Esophagus mucosa (tissue), 1 donor: ENCODE measurements at places on chromosomes 2 and 18.

DNA sequence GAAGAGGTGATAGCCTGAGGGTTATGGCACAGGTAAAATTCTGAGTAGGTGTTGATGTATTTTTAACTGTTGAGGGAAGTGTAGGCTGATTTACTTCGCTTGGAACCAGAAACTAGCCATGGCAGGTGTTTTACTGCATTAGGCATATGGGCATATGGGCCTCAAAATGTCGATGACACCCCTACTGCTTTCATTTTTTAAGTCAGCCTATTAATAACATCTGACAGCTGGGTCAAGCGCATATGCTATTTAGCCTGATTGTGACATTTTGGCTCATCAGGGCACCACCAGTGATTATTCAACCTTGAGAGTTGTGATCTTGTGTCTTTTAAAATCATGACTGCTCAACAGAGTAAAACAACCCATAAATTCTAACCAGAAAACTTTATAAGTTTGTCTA is 1396.9 kb upstream of the NXPH2 start:
- no peak for ATAC-seq

GRCh38 chr2:177076636-177077179 is 135.9 kb upstream of the HNRNPA3 start:
- no peak for ATAC-seq

- ATAC-seq: peak; percentile 98
Measured at GRCh38 chr2:214019229-214019972, 391.5 kb upstream of the VWC2L start.

GRCh38 chr2:141137122-141137693 is 993.6 kb downstream of the LRP1B start:
- no peak for ATAC-seq

DNA sequence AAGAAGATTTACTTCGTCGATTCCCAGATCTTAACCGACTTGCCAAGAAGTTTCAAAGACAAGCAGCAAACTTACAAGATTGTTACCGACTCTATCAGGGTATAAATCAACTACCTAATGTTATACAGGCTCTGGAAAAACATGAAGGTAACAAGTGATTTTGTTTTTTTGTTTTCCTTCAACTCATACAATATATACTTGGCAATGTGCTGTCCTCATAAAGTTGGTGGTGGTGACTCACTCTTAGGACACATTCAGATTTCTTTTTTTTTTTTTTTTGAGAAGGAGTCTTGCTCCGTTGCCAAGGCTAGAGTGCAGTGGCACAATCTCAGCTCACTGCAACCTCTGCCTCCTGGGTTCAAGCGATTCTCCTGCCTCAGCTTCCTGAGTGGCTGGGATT is 26.8 kb downstream of the MSH2 start:
- peak; percentile 33 for ATAC-seq

DNA sequence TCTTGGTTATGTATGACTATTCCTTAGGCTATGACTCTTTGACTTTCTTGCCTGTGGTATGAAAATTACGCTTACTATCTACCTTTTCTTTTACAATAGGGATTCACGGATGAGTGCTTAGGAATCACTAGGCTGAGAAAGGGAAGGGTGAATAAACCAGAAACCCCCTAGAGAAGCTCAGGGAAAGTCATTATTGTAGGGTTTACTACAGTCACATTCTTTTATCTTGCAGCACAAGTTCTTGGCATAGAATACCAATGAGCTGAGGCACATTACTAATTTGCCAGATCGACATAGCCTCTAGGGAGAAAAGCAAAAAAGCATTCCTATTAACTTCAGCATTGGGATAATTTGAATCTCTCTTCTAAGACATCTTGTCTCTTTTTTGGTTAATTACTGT is 103.3 kb downstream of the ST6GAL2 start:
- peak; percentile 39 for ATAC-seq

GRCh38 chr2:10863837-10864236 is 47.9 kb upstream of the KCNF1 start:
- peak; percentile 31 for ATAC-seq

DNA sequence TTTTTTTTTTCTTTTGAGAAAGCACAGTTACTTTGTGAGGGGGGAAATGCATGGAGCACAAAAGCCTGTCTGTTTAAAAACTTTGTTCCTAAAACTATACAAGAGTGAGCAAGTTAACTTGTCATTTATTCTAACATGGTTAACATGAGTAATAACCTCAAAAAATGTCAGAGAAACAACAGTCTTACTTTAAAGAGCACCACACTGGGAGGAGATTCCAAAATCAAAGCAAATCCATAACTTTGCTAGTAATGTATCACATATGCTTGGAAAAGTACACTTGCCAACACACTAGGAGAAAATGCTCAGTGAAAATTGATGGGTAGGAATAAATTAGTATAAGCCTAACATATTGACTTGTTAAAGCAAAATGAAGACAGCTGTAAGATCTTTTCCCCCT is 157.1 kb downstream of the PRPF40A start:
- no peak for ATAC-seq

- ATAC-seq: no peak
Measured at GRCh38 chr2:236236559-236237452, 27.4 kb downstream of the ASB18 start.

GRCh38 chr2:68320118-68320641 is 431 bp upstream of the CNRIP1 start:
- ATAC-seq: peak; percentile 43

DNA sequence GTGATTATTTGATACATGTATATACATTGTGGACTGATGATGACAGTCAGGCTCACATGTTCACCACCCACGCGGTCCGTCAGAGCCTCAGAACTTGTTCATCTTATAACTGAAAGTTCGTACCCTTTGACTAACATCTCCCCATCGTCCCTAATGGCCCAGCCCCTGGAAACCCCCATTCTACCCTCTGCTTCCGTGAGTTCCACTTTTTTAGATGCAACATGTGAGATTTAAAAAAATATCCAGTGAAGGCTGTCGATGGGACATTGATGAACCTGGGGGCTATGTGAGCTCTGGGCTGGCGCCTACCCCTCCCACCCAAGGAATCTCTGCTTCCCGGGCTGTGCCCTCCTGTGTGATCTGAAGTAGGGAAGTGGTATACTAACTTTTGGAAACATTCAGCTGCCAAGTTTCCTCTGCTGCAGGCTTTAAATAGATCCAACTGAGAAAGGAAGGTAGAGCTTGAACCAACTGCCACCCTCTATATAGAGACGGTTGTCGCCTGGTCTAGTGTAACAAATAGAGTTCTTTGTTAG is 163.8 kb downstream of the FAM210A start:
- no peak for ATAC-seq

GRCh38 chr18:6107794-6108193 is 212.5 kb upstream of the TMEM200C start:
- no peak for ATAC-seq

DNA sequence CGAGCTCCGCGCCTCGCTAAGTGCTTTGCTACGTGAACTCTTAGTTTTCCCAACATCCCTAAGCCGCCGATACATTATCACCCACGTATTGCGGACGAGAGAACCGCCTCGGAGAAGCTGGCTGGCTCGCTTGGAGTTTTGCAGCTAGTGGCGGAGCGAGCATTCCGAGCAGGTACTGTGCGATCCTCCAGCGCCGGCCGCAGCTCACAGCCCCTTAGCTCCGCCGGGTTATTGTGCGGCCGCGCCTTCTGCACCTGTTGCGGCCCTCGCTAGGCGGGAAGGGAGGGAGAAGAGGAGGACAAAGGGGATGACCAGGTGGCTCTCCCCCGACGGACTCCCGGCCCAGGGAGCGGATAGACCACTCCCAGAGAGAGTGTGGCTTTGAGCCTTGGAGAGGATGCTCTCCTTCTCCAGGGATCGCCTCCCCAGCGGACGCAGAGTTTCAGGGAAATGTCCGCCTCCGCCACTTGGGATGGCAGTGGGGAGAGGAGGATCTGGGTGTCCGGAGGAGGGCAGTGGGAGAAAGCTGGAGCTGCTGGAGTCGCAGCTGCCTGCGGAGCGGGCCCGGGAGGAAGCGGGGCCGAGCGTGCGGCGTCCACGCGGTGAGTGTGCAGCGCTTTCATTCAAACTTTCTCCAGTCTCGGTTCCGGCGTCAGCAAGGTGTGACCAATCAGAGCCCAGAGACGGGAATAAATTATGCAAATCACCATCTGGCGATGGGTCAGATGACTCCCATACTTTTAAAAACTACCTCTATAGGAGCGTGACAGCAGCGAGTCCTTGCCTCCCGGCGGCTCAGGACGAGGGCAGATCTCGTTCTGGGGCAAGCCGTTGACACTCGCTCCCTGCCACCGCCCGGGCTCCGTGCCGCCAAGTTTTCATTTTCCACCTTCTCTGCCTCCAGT is at the start of gene LIPG:
LIPG (plus strand) TSS at position 769 of the 905 bp plus-strand sequence. CDS start 252 bp downstream, outside the sequence.
- ATAC-seq: peak; percentile 90

- ATAC-seq: no peak
Measured at GRCh38 chr2:198638577-198638976, 819.2 kb downstream of the SATB2 start.

- ATAC-seq: no peak
Measured at GRCh38 chr2:7849027-7849426, 832.8 kb upstream of the ID2 start.

DNA sequence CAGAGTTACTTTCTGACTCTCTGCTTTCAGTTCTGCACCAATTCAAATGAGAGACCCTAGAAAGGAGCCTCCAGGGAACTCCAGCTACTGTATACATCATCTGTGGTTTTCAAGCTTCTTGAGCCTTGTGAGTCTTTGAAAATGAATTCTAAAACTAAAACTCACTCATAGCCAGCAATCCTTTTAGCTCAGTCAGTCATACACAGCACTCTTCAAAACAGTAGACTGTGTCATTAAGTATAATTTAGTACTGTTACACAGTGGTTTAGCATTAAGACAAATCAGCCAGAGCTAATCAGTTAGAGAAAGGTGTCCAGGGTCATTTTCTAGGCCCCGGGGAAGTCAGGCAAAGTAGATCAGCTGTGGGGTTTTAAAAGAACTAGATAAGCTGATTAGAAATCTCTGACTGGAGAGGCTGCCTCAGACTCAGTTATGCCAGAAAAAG is 322.1 kb upstream of the THUMPD2 start:
- ATAC-seq: no peak

DNA sequence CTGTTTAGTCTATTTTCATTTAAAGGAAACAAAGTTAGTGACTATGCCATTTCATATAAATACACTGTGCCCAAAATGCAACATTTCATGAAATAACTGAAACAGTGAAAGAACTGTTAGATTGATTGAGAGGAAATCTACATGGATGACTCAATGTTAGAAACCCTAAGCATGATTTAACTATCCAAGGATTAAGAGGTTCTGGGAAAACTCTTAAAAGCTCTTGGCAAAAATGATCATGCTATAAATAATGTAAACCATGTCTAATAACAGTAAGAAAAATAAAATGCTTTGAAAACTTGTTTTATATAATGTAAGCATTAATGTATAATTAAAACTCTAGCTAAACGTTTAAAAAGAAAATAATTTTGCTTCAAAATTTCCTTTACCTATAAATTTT is 23.5 kb downstream of the MMADHC start:
- no peak for ATAC-seq
